ENCODE measurements at places on chromosomes 7 and 10.

DNA sequence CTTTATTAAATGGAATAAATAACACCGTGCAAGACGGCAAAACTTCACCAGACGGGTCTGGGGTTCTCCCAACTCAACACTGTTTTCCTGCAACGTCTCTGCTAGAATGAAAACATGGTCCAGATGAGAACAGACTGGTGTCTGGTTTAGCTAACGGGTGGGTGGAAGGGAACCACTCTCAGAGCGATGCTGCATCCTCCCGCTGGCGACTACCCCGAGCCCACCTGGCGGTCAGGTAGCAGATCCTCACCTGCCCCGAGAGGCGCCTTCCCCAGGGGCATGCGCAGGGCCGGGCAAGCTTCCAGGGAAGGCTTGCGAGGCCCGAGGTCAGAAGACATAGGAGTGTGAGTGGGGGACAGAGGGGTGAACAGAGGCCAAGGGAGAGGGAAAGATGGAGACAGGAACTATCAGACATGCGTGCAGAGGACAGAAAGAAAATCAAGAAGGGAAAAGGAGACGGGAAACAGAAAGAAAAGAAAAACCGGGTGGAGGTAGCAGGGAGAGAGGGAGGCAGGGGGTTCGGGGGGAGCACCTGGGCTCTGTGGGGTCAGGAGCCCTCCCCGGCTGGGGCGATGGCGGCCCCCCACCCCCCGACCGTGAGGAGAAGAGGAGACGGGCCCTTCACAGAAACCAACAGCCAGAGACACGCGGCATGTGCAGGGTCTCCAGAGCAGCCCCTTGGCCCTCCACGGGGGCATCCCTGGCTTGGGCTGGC is 222.0 kb downstream of the MAD1L1 start:
- no peak for DNase-seq

DNA sequence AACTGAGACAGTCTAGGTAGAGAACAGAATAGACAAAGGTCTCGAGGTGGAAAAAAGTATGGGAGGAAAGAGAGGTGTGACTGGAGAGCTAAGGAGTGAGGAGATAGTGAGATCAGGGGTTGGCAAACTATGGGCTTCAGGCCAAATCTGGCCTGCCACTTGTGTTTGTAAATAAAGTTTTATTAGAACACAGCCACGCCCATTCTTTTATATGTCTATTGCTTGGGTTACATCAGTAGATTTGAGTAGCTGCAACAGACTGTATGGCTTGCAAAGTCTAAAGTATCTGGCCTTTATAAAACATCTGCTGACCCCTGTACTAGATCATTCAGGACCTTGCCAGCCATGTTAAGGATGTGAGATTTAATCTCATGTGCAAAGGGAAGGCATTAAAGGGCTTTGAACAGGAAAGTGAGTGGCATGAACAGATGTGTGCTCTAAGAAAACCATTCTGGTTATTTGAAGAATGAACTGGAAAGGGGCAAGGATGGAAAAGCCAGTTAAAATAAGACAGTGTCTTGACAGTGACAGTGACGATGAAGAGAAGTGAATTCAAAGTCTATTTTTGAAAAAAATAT is 240.3 kb downstream of the RNLS start:
- DNase-seq: no peak

GRCh38 chr10:60990663-60991062 is 46.7 kb upstream of the RHOBTB1 start:
- DNase-seq: no peak

- no peak for DNase-seq
Measured at GRCh38 chr10:125084191-125084613, 76.2 kb downstream of the CTBP2 start.

- no peak for DNase-seq
Measured at GRCh38 chr7:23438171-23438570, 32.1 kb downstream of the IGF2BP3 start.

- DNase-seq: no peak
Measured at GRCh38 chr7:129896568-129897382, 56.0 kb downstream of the UBE2H start.

- DNase-seq: no peak
Measured at GRCh38 chr10:88114368-88114767, 250.9 kb downstream of the PTEN start.

GRCh38 chr10:16732376-16732775 is 84.8 kb downstream of the RSU1 start:
- no peak for DNase-seq

- DNase-seq: no peak
Measured at GRCh38 chr7:65503434-65504152, 129.9 kb downstream of the ZNF92 start.

DNA sequence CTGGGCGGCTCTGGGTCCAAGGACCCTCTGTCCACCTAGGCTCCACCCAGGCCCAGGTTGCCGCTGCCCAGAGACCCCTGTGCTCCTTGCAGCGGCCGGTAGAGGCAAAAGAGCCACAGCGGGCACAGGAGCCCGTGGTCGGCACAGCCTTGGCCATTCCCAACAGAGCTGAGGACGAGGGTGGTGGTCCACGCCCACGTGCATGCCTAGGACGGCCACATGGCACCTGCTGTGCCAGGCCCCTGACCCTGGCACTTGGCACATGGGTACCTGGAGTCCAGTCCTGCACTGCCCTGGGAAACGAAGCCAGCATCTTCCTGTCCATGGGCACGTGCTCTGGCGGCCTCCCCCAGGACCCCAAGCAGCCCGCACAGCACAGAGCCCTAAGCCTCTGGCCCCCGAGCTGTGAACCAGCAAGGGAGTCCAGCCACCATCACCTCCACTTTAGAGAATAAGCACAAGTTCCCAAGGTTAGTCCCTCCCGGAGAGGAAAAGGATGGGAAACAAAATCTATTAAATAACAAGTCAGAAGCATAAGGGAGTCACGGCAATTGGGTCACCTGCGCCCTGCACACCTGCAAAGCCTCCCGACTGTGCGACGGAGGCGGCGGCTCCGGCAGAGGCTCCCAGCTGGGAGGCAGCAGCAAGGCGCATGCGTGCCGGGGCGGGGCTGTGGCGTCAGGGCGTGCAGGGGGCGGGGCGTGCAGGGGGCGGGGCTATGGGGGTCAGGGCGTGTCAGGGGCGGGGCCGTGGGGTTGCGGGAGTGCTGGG is 59.1 kb downstream of the STK32C start:
- DNase-seq: peak; percentile 74

DNA sequence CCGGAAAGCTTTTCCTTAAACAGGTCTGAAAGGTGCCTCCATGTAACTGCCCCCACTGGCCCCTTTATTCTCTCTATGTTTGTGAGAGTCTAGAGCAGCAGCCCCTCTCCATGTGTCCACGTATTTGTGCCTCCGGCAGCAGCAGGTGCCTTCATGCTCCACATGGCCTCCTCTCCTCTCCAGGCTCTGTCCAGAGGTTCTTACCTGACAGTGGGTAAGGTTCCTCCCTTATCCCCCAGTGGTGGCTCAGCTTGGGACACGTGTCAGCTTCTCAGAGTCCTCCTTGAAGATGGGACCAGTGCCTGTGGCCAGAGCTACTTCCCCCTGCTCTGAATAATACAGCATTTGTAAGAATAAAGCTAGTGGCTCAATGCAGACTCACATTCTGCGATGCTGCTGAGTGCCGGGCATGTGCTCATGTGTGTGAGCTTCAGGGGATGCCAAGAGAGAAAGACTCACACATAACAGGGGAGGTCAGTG is 7.9 kb downstream of the CALML3 start:
- DNase-seq: no peak

DNA sequence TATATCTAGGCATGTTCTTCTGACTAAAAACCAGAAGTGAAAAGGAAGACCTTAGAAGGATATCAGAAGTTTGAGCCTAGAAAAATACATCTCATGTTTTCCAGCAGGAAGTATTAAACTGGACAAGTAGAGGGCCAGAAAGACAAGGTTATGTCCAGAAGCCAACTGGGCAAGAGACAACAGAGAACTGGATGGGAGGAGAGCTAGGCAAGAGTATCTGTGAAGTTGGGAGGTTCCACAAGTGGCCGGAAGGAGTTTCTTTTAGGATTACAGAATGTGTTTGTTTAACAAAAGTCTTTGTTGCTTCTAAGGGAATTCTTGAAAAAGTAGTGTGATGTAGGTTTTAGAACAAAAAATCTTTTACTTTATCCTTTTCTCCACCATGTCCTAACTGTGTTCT is 86.4 kb downstream of the CYP26A1 start:
- DNase-seq: no peak

GRCh38 chr7:122352454-122352853 is 47.9 kb upstream of the FEZF1 start:
- DNase-seq: no peak

- no peak for DNase-seq
Measured at GRCh38 chr7:115635876-115636275, 394.7 kb downstream of the TFEC start.

DNA sequence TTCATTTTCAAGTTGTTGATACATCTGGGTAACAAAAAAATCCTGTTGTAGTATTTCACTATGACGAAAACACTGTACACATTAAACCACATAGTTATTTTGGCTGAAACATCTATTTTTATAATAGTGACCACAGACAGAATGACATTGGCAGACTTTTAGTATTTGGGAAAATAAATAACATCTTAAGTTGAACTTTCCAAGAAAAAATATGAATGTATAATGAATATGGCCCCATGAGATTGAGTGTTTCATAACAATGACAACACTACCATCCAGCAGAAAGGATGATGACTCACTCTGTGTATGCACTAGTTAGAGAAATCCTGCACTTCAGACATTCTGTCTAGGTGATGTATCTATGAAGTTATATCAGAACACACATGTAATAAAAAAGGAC is 118.1 kb downstream of the SEMA3D start:
- DNase-seq: no peak

DNA sequence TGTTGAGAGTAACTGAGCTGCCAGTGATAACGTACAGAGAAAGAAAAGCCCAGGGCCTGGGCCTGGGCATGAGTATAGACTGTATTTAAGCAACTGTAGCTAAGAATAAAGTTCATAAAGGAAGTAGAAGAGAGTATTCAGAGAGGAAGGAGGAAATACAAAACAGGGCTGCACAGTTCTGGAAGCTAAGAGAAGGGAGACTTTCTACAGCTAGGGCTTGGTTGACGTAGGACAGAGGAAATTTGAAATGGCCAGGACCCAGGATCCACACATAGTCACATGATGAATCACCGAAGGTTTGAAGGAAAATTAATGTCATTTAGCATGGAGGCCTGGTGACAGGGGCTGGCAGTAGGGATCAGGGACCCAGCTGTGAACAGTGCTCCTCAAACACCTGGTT is 66.7 kb downstream of the ARL4A start:
- no peak for DNase-seq

DNA sequence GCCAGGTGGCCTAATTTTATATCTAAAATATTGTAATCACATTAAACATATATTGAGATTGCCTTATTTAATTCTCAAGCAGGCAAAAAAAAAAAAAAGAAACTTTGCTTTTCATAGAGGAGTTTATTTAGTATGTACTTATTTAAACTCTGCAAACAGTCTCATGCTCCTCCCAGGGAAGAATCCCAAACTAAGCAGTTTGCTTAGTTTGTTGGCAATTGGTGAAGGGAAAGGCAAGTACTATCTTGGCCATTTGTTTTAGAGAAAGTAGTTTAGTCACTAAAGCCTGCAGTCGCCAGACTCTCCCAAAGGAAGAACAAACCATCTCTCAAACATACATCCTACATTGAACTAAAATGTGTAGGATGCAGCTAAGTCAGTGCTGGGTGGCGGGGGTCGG is 226.8 kb downstream of the CDC14C start:
- no peak for DNase-seq

- no peak for DNase-seq
Measured at GRCh38 chr7:113394856-113395255, 276.5 kb upstream of the SMIM30 start.

DNA sequence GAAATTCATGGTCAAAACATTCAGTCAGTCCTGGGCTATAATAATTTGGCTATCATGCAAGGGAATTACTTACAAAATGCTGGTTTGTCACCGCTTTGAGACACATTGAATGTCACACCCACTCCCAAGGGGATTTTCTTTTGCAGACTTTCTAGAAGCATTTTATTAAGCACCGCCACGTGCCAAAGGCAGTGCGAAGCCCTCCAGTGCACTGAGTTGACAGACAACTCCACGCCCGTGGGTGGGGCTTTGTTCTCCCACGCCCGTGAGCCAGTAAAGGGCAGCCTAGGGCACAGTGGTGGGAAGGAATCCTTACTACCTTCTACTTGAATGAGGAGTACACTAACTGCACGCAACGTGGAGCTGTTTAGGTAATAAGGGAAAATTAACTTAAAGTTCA is 515.8 kb downstream of the KCNMA1 start:
- no peak for DNase-seq

DNA sequence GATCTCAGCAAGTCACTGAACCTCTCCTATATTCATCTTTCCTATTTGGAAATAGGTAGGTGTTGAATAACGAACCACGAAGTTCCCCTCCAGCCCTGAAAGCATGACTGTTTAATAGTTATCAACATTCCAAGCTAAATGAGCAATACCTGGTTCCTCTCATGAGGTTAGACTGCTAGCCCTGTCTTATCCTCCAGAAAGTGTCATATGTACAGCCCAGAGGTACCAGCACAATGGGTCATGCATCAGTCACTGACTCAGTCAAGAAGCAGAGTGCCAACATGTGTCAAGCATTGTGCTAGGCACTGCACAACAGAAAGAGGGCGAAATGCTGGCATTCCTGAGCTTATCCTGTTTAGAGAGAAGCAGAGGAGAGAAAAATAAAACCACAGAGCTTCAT is 70.0 kb downstream of the AMPH start:
- no peak for DNase-seq

DNA sequence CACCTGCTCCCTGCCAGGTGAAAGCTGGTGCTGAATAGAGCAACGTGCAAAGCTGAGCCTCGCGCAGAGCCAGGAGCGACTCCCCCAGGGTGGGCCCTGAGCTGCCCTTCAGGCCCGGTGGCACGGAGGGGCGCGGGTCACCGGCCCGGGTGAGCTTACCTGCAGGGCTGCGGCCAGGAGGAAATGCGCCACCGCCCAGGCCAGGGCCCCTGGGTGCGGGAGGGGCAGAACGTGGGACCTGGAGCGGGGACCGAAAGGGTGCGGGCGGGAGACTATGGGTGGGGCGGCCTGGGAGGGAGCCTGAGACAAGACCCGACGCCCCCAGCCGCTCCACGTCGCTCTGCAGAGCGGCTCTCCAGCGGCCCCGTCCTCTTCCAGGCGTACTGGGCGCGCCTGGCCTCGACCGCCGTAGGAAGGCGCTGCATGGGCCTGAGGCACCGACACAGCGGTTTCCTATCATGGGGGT is 122.1 kb downstream of the BTAF1 start:
- DNase-seq: no peak

- no peak for DNase-seq
Measured at GRCh38 chr7:87129848-87130247, 22.4 kb upstream of the DMTF1 start.

- no peak for DNase-seq
Measured at GRCh38 chr7:120587243-120587642, 270.7 kb downstream of the TSPAN12 start.

GRCh38 chr10:19658131-19658530 is 158.1 kb upstream of the PLXDC2 start:
- DNase-seq: no peak

- no peak for DNase-seq
Measured at GRCh38 chr7:137768366-137768765, 78.4 kb downstream of the DGKI start.

DNA sequence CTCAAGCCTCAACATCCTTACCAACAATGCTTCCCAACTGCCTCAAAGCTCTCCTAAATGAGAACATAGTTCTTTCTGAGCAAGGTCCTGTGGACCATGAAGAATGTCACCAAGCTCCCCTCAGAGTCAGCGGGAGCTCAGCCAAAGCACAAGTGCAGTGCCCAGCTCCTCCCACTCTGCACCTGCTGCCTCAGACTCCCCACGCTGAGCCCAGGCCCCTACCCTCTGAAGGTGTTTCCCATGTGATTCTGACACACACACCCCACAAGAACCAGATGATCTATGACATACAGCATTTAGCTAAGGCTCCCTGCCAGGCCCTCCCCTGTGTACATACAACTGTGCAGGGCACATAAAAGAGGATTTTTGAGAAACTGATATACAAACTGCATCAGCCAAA is 19.2 kb downstream of the ERCC6 start:
- DNase-seq: no peak
